A375 (cell line): ENCODE measurements at places on chromosomes 6 and 20. TPM values are rescaled to one million over a fixed set of nuclear protein-coding genes. Genes with fewer than 3 reads are reported as not detected.

The RAB32 gene
- total RNA-seq: 16.7 and 17.7 TPM in 2 replicates

The TFAP2D gene
- total RNA-seq: not detected in 2 replicates

The ENPP3 gene
- 0.26 and 0.80 TPM in 2 replicates for total RNA-seq

The NR2E1 gene
- total RNA-seq: 0.05 TPM in 1 of 2 replicates, not detected in the other

The HEY2 gene
- total RNA-seq: 2.0 and 2.6 TPM in 2 replicates

The HLA-DRB1 gene
- 67.3 and 68.2 TPM in 2 replicates for total RNA-seq

The MATN4 gene
- 1.1 and 1.9 TPM in 2 replicates for total RNA-seq

The HLA-DQB2 gene
- 0.19 TPM in 1 of 2 replicates, not detected in the other for total RNA-seq

The BNIP5 gene
- not detected in 2 replicates for total RNA-seq

The IL20RA gene
- total RNA-seq: not detected in 2 replicates

The CD109 gene
- 36.4 TPM in 2 replicates for total RNA-seq

The GFRA4 gene
- total RNA-seq: not detected in 2 replicates

The SH3BGRL2 gene
- total RNA-seq: 2.1 and 2.2 TPM in 2 replicates

The AIF1 gene
- not detected in 2 replicates for total RNA-seq

The MUC22 gene
- total RNA-seq: not detected in 2 replicates

The BFSP1 gene
- total RNA-seq: 7.7 and 11.1 TPM in 2 replicates

The RRAGD gene
- total RNA-seq: 4.0 and 4.5 TPM in 2 replicates

The TRAM2 gene
- total RNA-seq: 28.7 and 33.8 TPM in 2 replicates

The HUS1B gene
- 0.87 and 1.9 TPM in 2 replicates for total RNA-seq

The HDGFL1 gene
- not detected in 2 replicates for total RNA-seq

The BPI gene
- total RNA-seq: not detected in 2 replicates

The SLC17A2 gene
- total RNA-seq: not detected in 2 replicates

The NOTCH4 gene
- 4.6 and 4.7 TPM in 2 replicates for total RNA-seq

The ADAT2 gene
- 6.4 and 7.6 TPM in 2 replicates for total RNA-seq

The TMC2 gene
- total RNA-seq: not detected in 2 replicates

The AVP gene
- total RNA-seq: not detected in 2 replicates

The ULBP3 gene
- 7.1 and 14.2 TPM in 2 replicates for total RNA-seq

The RPL7L1 gene
- total RNA-seq: 75.3 and 93.5 TPM in 2 replicates

The NHLRC1 gene
- total RNA-seq: 0.30 and 0.40 TPM in 2 replicates

The THEMIS gene
- not detected in 2 replicates for total RNA-seq

The CNKSR3 gene
- total RNA-seq: 2.3 and 3.9 TPM in 2 replicates

The NNAT gene
- total RNA-seq: not detected in 2 replicates

The SPATS1 gene
- total RNA-seq: not detected in 2 replicates

The SCUBE3 gene
- 0.82 and 1.0 TPM in 2 replicates for total RNA-seq

The NRSN2 gene
- 60.3 and 73.3 TPM in 2 replicates for total RNA-seq

The SOX18 gene
- 0.72 and 1.2 TPM in 2 replicates for total RNA-seq

The BPIFA1 gene
- not detected in 2 replicates for total RNA-seq

The RSPH9 gene
- not detected in 2 replicates for total RNA-seq

The CYP39A1 gene
- 0.11 and 0.19 TPM in 2 replicates for total RNA-seq

The IL17F gene
- total RNA-seq: not detected in 2 replicates

The BIRC7 gene
- total RNA-seq: 0.08 TPM in 1 of 2 replicates, not detected in the other

The ATF6B gene
- total RNA-seq: 15.8 and 22.7 TPM in 2 replicates

The TGM3 gene
- not detected in 2 replicates for total RNA-seq

The MYB gene
- 0.60 and 0.93 TPM in 2 replicates for total RNA-seq
